Activated CD8-positive, alpha-beta memory T cell treated with anti-CD3 and anti-CD28 coated beads for 48 hours (primary cell): ENCODE measurements at places on chromosomes 1 and 21.

DNA sequence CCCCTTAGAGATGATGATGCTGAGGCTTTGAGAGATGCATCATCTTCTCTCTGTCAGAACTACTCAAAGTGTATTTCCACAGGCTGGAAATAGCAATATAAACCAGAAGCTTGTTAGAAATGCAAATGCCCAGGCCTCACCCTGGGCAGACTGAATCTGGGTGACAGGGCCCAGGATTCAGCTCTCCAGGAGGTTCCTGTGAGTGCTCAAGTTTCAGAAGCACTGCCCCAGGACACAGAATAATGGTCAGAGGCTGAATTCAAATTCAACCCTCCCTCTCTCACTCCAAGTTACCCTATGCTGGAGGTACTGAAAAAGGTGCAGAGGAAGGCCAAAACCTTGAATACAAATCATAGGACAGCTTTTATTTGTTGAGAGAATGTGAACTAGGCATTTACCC is 98.5 kb upstream of the NGF start:
- no peak for DNase-seq

- DNase-seq: no peak
Measured at GRCh38 chr1:112296908-112297307, 99.1 kb upstream of the CTTNBP2NL start.

GRCh38 chr1:76951153-76951552 is 83.9 kb downstream of the ST6GALNAC5 start:
- DNase-seq: no peak

DNA sequence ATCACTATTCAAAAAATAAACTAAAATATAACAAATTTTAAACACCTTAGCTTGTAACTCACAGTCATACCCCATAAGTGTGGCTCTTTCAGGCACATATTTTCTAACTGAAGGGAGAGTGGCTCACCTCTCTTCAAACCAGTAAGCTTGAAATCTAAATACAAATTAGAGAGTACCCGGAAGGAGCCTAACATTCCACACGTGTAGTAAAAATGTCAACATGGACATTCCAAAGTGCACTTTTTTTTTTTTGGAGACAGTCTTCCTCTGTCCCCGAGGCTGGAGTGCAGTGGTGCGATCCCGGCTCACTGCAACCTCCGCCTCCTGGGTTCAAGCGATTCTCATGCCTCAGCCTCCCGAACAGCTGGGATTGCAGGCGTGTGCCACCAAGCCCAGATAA is 275.6 kb upstream of the ADGRL2 start:
- DNase-seq: no peak

DNA sequence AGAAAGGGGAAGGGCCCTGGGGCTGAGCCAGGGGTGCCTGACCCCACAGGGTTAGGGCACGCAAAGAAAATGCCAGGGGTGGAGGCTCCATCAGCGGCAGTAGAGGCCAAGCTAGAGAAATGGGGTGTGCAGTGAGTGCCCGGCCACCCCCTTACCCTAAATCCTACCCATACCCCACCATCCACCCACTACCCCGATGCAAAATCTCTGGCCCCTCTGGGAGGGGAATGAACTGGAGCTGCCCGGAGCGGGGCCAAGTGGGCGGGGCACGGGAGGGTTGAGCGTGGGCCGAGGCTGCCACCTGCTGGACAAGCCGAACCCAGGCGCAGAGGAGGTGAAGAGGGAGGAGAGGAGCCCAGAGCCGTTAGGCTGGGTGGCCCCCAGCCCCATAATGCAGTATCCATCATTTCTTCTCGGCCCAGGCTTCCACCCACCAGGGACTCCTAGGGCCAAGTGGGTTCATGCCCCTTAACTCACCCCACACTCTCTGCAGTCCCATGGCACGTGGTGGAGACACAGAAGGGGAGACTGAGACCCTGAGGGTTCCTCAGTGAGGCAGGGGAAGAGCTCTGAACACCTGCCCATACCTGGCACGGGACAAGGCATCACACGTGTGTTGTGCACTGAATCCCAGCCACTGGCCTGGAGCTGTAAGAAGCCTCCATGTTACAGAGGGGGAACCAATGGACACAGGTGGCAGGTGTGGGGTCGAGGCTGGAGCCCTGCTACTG is 1.4 kb upstream of the C1QC start:
- peak; percentile 30 for DNase-seq

DNA sequence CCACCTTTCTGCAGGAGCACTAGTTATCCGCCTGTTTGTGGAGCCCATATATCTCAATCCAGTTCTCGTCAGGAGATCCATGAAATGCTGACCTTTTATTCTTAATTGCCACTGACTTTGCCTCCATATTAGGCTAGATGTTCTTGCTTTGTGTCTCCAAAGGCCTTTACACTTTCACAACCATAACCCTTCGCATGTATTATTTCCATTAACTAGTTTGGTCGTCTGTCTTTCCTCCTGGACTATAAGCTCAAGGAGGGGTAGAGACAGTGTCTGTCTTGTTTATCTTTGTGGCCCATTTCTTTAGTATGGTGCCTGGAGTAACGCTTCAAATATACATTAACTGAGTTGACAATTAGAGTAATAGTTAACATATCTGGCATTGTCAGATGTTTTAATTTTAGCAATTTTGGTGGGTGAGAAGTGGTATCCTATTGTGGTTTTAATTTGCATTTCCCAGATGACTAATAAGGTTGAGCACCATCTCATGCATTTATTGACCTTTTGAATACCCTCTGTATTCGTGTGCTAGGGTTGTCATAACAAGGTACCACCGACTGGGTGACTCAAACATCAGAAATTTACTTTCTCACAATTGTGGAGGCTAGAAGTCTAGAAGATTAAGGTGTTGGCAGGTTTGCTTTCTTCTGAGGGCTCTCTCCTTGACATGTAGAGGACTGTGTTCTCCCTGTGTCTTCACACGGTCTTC is 21.7 kb upstream of the IL12RB2 start:
- DNase-seq: no peak

- DNase-seq: no peak
Measured at GRCh38 chr1:12607263-12607662, 10.7 kb downstream of the DHRS3 start.

GRCh38 chr1:171207377-171207776 is 22.3 kb downstream of the FMO2 start:
- no peak for DNase-seq
